NCI-H2171 (cell line): ENCODE measurements at places on chromosomes 12 and 14.

- DNase-seq, result no peak
Observed at GRCh38 chr12:129788506-129789084, 115.2 kb downstream of the TMEM132D start.

GRCh38 chr12:112419297-112420133 is 768 bp downstream of the PTPN11 start:
- no peak for DNase-seq

- DNase-seq, result no peak
Observed at GRCh38 chr12:64088431-64089349, 133.4 kb downstream of the KICS2 start.

DNA sequence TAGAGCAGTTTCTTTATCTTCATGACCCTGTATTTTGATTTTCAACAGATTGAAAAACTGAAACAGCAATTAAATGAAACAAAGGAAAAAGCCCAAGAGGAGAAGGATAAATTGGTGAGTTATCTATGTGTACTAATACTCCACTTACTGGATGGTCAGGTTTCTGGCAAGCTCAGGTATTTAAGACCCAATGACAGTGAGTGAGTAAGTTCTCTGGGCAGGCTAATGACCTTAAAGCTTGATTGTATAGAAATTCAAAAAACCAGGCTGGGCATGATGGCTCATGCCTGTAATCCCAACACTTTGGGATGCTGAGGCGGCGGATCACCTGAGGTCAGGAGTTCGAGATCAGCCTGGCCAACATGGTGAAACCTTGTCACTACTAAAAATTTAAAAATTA is 10.0 kb downstream of the BBOF1 start:
- DNase-seq, result no peak

GRCh38 chr12:41795051-41795600 is 349.5 kb downstream of the GXYLT1 start:
- no peak for DNase-seq

DNA sequence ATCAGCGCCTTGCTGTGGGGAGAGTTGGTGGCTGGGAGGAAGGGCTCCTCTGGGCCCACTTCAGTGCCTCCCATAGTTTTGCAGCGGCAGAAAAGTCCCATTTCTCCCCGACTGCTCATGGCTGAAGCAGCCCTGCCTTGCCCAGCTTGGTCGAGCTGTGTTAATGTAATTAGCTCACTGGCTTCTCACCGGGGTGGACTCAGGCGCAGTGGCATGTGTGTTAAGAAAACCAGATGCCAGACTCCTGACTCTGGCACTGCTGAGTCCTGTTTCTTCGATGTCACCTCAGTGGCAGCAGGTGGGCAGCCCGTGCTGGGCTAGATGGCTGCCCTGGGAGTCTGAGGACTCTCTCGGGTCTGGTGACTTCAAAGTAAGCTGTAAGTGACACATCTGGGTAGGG is 47.4 kb downstream of the CHST11 start:
- DNase-seq, result no peak

DNA sequence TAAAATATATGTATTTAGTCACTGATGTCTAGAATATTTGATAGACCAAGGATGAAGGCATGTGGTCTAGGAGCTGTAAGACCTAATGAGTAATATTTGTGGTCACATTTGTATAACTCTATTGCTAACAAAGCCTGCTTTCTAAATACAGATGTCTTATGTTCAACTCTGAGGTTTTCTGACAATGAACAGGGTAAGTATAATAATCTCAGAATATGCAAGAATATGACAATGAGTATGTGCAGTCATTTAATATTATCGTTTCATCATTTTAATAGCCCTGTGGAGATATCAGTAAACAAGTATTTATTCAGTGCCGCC is 389.6 kb downstream of the LRIG3 start:
- no peak for DNase-seq

- no peak for DNase-seq
Observed at GRCh38 chr12:131829356-131829747, 1.2 kb downstream of the MMP17 start.

GRCh38 chr12:96045566-96045965 is 10.2 kb upstream of the LTA4H start:
- DNase-seq, result no peak

DNA sequence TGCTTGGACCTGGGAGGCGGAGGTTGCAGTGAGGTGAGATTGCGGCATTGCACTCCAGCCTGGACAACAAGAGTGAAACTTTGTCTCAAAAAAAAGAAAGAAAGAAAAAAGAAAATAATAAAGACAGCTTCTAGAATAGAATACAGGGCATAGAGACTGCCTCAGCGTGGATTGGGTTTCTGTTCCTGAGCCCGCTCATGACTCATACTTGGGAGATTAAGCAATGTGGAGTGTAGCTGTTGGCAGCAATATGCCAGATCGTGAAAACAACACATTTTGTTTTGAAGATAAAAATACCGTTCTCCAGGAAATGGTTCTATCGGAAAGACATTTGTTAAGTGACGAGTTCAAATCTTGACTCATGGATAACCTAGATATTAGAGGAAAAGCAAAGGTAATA is 67.2 kb downstream of the GLT1D1 start:
- no peak for DNase-seq

GRCh38 chr12:52552055-52552454 is 890 bp downstream of the KRT71 start:
- DNase-seq, result no peak

GRCh38 chr12:109510196-109510595 is 32.8 kb downstream of the UBE3B start:
- DNase-seq, result no peak
